Stimulated activated effector memory CD8-positive, alpha-beta T cell treated with anti-CD3 and anti-CD28 coated beads, Interleukin-12 subunit alpha, Interleukin-12 subunit beta, amount 100 ng/mL, for 72 hours (primary cell): ENCODE measurements at places on chromosomes 7 and 10.

DNA sequence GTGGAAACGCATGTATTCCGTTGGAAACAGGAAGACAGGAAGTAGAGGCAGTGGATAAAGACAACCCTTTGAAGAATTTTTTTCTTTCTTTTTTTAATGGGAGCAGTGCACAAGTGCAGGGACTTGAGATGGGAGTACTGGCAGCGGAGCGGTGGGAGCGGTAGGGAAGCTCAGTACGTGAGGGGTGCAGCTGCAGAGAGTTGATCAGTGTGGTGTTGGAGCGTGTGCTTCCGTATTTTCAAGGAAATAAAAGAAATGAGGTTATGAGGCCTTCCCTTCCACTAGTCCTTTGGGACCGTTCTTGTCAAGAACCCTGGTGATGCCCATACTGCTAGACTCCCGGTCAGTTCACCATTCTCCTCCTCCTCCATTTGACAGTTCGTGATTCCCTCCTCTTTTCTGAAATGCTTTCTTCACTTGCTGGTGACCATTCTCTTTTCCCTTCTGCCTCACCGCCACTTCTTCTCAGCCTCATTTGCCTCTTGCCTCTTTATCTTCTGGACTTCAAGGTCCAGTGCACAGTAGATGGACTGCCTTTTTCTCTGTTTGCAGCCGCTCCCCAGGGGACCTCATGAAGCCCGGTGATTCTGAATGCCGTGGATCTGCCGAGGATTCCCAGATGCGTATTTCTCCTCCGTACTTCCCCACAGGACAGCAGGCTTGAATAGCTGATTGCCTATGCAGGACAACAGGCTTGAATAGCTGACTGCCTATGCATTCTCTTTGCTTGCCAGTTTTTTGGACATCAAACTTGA, 39.1 kb upstream of the TMEM236 start:
- no peak for DNase-seq

DNA sequence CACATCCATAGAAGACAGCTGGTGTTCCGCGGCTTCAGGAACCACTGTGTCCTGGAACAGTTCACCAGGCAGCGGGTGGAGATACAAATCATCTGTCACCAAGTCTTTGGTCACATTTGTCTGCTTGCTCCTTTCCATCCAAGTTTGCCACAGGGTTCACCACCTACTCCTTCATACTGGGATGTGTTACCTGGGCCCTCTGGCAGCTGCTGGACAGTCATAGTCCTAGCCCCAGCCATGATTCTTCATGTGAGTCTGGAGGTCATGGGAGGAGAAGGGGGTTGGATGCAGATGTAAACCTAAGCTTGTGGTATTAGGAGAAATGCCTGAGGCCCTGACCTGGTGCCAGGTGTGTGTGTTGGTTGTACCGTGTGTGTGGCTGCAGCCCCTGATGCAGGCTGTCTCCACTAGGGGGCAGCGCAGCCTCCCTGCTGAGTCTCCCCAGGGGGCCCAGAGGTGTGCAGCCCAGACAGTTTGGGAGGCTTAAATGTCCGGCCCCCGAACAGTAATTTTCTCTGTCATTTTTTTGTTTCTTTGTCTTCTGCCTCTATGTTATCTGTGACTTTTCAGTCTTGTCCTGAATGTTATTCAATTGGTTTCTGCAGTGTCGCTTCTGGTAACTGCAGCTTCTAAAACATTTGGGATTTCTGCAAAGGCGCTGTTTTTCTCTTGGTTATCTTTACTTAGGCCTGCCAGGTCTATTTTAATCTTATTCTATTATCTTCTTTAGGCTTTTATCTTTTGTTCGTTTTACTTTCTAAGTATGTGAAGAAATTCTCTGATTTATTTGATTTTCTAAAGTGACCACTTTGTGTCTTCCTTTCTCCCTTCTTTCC, 14.8 kb downstream of the NPS start:
- DNase-seq = no peak

DNA sequence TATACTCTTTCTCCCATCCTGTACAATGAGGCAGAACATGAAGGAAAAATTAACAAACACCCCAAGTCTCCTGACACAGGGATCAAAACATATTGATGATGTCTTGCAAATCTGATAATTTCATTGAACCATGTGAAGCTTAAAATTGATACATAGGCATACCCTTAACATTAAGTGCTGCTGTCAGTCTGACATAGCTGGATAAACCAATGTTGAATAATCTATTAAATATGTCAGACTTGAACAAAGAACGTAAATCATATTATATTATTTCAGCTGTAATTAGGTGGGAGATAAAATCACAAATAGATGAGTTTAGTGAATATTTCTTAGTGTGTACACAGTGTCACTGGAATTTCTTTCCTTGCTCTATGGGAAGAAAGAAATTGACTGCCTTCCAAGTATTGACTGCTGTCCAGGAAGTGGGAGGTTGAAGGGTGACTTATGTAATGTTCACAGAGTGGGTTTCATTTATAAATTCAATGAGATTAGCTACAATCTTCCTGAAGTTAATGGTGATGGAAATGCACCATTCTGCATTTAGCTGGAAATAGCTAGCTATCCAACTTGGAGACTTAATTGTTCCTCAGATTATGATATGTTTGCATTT, 170.8 kb downstream of the AUTS2 start:
- DNase-seq = no peak

DNA sequence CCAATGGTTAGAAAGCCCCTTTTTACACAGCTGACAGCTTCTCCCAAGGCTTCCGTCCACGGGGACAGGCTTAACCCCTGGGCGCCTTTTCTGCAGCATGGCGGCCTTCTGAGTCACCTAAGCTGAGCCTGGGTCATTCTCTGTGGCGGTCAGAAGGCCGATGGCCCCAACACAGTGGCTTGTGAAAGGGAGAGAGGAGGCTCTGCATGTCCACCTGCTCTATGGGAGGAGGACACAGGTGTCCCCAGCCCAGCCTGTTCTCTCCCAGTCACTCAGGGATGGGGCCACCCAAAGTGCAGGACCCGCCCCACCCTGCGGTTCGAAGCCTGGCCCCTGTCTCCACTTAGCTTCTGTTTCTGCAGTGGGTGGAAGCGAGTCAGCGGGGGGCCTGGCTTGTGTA, 20.4 kb upstream of the TTYH3 start:
- no peak for DNase-seq

GRCh38 chr7:55375237-55375636, 10.1 kb downstream of the LANCL2 start:
- no peak for DNase-seq

DNA sequence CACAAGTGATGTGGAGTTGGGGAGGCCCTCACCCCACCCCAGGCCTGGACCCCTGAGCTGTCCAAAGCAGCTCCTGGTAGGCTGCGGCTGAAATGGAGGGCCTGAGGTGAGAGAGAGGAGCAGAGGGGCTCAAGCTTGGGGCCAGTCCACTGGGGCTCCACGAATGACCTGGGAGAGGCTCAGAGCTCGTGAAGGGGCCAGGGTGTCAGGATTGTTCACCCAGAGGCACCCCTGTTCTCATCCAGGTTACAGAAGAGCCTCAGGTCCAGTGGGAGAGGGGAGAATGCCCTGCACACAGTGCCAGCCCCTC, 102.2 kb upstream of the RET start:
- DNase-seq = no peak

- DNase-seq = no peak
These were observed 91.8 kb upstream of the KCNIP2 start for GRCh38 chr10:101935431-101935830.

GRCh38 chr7:68785036-68785435, 813.2 kb upstream of the AUTS2 start:
- no peak for DNase-seq

GRCh38 chr7:52269669-52270068, 765.8 kb upstream of the POM121L12 start:
- DNase-seq = no peak

GRCh38 chr7:70093205-70093904, 495.1 kb downstream of the AUTS2 start:
- no peak for DNase-seq

GRCh38 chr7:155738652-155739537, 73.4 kb downstream of the SHH start:
- peak; percentile 70 for DNase-seq

- DNase-seq = no peak
These were observed 31.2 kb upstream of the MNX1 start for GRCh38 chr7:157041514-157042277.

GRCh38 chr7:100673302-100673941, at the start of gene GNB2:
TSS of gene GNB2 (plus strand) at chr7:100673740. CDS start at chr7:100676266, 2,526 bp downstream.
- DNase-seq = peak; percentile 100

DNA sequence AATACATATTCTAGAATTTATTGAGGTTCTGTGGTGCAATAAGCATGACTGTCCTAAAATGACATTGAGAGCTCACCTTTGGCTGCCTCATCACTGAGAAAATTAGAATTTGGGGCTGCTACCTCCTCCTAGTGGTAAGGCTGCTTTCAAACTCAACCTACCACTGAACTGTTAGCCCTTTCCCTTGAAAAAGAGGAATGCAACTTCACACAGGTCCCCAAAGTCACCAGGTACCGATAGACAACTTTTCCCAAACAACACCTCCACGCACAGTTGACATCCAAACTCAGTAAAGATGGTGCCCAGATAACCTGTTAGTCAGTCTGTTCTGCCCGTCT, 75.9 kb upstream of the SCIN start:
- no peak for DNase-seq

GRCh38 chr7:34165927-34166550, 260.7 kb downstream of the BMPER start:
- DNase-seq = no peak

GRCh38 chr7:76269895-76270294, 32.6 kb upstream of the HSPB1 start:
- no peak for DNase-seq

GRCh38 chr10:61548364-61548763, 95.2 kb upstream of the TMEM26 start:
- no peak for DNase-seq

DNA sequence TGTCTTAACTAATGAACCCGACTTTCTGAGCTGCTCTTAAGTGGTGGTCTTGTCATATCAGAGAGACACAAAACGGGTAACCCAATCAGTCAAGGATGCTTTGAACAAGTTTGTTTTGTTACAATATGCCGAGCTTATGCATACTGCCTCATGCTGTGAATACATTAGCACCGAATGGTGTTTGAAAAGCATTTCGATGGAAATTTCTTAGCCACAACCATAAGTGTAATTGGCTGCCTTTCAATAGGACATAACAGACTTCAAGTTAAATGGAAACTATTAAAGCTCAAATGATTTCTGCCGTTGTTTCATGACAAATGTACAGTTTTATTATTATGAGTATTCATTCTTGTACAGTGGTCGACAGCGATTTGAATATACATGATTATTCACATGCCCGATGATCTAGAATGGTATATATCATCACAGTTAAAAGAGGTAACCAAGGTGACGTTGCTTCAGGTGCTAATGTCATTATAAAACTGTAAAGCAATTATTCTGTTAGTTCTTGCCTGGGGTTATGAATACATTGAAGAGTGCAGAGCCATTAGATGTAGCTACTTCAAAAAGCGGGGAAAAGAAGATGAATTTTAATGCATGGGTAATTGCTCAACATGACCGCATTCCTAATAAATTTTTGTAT, 118.8 kb downstream of the EBF3 start:
- DNase-seq = no peak

DNA sequence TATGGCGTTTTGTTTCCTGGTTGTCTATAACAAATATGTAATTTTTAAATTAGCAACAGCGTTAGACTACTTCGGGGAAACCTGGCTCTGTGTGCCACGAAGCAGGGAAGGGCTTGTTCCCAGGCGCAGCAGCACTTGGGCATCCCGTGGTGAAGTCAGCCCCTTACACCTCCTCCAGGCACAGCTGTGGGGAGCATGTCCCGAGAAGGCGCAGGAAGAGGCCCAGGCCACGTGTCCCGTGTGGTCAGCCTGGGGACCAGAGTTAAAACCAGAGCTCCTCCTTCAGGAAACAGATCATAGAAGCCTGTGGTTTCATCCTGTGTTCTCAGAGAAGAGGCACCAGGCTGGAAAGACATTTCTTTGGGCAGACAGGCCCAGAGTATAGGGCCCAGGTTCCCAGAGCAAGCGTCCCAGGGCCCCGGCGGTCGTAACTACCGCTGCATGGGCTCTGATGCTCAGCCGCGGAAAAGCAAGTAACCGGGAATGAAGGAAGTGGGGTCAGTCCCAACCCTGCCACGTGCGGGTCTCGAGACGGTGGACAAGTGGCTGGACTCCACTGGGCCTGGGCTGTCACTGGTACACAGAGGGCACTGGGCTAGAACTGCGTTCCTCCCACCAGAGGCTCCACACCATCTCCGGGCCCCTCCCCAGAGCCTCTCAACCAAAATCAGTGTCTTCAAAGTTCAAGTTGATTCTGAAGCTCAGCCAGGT, 7.1 kb downstream of the NUDT1 start:
- DNase-seq = peak; percentile 51
